ENCODE measurements at places on chromosomes 16 and 17.
A peak's percentile ranks its signal among the peaks of the same experiment; 100 is the strongest.

- peak; percentile 58 for DNase-seq
These were observed 57.1 kb upstream of the WSB1 start for GRCh38 chr17:27236717-27237315.

DNA sequence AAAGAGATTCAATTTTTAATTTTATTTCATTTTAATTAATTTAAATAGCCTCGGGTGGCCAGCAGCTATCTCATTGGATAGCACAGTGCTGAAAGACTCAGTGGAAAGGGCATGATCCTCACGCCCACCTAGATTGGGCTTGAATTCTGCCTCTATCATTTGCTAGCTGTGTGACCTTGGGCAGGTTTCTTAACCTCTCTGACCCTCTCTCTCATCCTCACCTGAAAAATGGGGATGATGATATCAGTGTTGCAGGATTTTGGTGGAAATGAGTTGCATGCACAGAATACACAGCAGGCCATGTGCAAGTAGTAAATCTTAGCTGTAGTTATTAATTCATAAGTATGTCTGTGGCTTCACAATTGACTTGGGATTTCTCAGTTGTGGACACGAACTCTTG lies 272.4 kb upstream of the XYLT1 start:
- DNase-seq = no peak

DNA sequence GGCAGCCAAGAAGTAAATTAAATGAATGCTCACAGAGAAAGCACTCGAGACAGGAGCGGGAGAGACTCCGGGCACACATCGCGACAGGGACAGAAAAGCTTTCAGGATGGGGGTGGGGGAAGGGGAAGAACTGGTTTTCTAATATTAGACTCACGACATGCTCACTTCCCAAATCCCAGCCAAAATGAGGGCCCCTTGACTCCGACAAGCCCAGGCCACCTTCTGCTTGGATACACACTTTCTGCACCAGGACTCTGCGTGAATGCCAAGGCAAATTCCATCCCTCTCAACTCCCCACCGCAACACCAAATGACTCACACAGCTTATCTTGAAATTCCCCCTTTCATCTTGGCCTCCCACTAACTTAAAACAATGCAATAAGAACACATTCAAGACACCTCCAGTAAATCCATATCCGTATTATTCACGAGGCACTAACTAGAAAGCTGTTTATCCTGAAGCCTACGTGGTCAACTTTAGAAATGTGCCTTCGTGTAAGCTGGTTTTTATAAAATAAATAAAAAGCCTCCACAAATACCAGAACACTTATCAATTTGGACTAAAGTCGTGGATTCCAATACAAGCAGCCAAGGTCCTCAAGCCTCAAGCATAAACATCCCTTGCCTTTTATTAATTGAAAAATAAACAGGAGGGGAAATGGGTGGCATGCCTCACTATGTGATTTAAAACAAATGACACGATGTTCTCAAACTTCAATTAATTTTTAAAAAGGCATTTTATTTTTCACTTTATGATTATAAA lies 46.1 kb downstream of the NXN start:
- peak; percentile 85 for DNase-seq

DNA sequence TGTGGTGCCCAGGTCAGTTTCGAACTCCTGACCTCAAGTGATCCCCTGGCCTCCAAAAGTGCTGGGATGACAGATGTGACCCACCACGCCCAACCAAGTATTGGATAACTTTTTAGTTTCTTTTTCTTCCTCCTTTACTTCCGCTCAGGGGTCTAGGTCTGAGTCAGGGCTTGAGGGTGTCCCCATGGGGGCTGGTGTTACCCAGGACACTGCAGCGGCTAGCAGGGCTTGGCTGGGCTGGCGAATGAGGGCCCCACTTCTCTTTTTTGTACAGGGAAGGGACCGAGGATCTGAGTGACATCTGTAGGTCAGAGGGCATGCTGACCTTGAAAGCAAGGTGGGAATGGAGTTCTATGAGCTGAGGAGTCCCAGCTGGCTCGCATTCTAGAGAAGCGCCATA lies 24.9 kb downstream of the RAB11FIP3 start:
- DNase-seq = no peak

- no peak for DNase-seq
These were observed at the start of gene PLCG2 for GRCh38 chr16:81778861-81779535. Gene PLCG2 (plus strand): TSS chr16:81779291. CDS start chr16:81785990, 6,699 bp downstream.

GRCh38 chr17:49637739-49638138 lies 40.2 kb downstream of the SPOP start:
- DNase-seq = no peak

DNA sequence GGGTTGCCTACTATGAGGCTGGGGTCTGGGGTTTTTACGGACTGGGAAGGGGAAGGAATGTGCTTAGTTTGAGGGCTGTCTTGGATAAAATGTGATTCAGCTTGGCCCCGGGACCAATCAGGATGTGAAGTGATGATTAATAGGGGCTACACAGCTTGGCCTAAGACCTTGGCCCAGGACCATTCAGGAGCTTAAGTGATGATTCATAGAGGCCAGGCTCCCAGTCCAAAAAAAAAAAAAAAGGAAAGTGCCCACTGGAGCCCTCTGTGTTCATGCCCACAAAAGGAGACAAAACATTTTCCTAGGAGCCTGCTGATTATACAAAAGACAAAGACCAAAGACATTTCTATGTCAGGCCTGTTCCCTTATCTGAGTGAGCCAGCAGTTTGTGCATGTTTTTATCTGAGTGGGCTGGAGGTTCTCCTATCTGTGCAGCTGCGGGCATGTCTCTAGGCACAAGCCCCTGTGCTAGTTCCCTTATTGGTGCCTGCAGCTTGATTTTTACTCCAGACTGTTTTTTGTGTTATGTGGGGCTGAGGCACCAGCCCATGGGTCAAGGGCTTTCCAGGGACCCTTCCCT lies 898.2 kb upstream of the GOT2 start:
- DNase-seq = peak; percentile 9

DNA sequence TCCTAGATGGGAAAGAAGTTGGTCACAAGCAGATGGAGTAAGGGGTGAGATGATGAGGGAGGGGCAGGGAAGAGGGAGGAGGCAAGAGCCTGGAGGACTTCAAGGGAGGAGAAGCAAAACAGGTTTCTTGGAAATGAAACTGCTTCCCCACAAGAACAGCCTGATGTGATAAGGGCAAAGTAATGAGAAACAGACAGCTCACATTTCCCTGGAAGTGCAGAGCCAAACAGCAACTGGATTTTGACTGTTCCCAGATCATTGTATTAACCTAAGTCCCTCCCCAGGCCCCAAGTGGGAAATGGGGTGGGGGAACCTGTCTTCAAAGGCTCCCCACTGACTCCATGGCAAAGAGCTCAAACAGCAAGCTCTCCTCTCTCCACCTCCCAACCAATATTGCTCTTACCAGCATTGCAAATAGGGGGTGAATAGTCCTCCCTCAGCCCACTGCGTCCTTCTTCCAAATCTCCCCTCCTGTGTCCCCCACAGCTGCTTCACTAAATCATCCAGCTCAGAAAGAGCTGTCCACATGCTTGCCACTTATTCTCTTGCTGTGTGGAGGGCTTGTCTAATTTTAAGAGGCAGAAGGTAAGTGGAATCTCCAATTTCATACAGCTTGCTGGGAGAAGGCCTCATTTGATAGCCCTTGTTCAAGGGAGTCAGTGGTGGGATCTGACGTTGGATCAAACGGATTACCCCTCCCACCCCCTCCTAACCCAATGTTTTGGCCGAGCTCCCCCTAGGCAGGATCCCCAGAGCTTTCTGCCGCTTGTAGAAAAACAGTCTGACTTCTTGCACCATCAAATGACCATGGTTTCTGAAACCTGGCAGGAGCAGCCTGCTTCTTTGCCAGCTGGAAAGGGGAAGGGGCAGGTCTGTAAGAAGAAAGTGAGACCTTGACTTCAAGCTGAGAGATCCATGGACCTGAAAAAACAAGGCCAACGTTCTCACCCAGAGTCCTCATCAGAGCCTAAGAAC lies 56.3 kb upstream of the SMIM36 start:
- no peak for DNase-seq

DNA sequence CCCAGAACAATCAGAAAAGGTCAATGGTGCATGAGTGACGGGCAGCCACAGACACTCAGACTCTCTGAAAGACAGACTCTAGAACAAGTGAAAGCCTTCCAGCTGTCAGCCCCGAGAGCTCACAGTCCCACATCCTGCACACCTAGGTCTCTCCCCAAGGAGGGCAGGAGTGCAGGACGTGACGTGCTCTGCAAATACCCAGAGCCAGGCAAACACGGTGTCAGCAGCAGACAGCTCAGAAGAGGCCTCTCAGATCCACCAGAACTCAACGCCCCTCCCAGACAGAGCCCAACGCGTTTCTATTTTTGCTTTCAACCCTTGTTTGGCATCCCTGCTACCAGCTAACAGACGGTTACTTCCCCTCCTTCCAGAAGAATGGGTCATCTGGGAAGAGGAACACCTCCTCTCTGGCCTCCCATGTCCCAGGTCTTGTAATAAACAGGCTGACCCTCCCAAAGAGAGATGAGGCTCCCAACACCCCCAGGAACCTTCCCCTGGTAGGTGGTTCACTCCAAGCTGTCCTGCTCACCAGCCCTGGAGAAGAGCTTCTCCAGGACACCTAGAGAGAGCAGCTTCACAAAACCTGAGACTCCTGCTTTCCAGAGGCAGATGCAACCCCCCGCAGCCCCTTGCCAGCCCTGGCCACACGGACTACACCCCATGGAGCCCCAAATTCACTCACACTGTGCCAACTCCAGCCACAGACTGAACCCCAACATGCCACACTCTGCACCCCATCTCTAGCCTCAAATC lies 7.6 kb downstream of the PITPNM3 start:
- DNase-seq = peak; percentile 50

DNA sequence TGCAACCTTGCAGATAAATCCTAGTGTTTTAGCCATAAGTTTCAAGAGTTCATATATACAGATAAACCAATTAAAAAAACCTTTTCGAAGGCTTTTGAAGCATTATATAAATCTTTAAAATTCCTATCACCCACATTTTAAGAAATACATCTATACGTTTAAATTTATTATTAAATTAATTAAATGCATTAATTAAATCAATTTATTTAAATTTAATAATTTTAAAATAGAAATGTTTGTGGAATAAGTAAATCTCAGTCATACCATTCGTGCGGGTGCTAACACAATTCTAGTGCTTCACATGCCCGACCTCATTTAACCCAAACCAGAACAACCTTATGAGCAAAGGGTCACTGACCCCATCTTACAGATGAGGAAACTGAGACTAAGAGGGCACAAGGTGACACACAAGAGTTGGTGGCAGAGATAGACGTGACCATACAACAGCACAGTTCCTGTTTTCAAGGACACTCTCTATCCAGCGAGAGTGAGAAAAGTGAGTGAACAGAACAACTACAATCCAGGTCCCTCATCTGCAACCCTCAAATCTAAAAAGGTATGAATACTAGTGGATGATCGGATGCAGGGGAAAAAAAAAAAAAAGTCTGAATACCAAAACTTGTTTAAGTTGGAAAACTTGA lies 1.4 kb downstream of the NSMCE1 start:
- DNase-seq = no peak

- DNase-seq = no peak
These were observed 11.4 kb upstream of the MC1R start for GRCh38 chr16:89907055-89907814.

DNA sequence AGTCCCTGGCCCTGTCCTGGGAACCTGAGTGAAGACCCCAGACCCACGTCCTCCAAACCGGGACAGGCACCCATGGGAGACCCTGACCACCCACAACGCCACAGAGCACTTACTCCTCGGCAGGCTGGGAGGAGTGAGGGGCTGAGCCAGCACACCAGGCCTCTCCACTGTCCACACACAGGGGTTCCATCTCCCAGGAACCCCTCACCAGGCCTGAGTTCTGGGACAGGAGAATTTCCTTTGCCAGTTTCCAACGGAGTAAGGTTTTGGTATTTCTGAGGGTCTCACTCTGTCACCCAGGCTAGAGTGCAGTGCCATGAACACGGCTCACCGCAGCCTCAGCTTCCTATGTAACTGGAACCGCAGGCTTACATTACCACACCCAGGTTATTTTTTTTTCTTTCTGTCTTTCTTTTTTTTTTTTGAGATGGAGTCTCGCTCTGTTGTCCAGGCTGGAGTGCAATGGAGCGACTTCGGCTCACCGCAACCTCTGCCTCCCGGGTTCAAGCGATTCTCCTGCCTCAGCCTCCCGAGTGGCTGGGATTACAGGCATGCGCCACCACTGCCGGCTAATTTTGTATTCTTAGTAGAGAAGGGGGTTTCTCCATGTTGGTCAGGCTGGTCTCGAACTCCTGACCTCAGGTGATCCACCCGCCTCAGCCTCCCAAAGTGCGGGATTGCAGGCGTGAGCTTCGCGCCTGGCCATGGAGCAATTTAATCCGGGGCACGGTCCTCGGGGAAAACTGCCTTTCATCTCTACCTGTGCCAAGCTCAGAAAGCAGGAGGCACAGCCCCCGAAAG lies 1.6 kb downstream of the PGAP6 start:
- DNase-seq = no peak

- no peak for DNase-seq
These were observed 193.6 kb downstream of the RPTOR start for GRCh38 chr17:80738020-80738808.

- no peak for DNase-seq
These were observed 143.0 kb downstream of the GAS7 start for GRCh38 chr17:10055262-10055975.

GRCh38 chr17:2027528-2028233 lies 2.3 kb upstream of the DPH1 start:
- DNase-seq = no peak

GRCh38 chr16:27498916-27499658 lies 50.6 kb downstream of the GTF3C1 start:
- no peak for DNase-seq

DNA sequence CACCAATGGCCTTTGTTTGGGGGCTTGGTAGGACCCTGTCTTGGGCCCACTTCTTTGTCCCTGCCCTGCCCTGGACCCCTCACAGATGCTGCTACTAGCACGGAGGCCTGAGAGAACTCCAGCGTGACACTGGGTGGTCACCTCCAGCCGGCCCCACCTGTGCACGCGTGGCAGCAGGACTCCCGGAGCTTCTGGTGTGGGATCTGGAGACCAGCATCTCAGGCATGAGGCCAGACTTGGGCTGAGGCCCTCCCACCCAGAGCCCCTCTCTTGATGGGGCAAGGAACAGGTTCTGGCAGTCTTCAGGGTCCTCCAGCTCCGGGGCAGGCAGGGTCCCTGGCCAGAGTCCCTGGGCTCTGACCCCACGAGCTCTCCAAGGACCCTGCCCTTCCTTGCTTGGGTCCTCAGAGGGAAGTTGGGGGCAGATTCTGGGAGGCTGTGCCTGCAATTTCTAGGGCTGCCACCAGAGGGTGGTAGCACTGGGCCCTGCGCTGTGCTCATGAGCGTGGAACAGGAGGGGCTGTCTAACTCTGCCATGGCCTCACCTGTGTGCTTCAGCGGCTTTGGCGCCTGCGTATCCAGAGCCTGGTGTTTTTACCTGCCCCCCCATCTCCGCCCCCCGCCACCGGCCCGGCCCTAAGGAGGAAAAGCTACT lies 3.1 kb upstream of the BAIAP3 start:
- no peak for DNase-seq

All from hepatic stellate cell (primary cell).